ENCODE measurements at places on chromosomes 3 and 15.

- no peak for DNase-seq
These were observed 41.1 kb downstream of the CCK start for GRCh38 chr3:42224658-42225421.

DNA sequence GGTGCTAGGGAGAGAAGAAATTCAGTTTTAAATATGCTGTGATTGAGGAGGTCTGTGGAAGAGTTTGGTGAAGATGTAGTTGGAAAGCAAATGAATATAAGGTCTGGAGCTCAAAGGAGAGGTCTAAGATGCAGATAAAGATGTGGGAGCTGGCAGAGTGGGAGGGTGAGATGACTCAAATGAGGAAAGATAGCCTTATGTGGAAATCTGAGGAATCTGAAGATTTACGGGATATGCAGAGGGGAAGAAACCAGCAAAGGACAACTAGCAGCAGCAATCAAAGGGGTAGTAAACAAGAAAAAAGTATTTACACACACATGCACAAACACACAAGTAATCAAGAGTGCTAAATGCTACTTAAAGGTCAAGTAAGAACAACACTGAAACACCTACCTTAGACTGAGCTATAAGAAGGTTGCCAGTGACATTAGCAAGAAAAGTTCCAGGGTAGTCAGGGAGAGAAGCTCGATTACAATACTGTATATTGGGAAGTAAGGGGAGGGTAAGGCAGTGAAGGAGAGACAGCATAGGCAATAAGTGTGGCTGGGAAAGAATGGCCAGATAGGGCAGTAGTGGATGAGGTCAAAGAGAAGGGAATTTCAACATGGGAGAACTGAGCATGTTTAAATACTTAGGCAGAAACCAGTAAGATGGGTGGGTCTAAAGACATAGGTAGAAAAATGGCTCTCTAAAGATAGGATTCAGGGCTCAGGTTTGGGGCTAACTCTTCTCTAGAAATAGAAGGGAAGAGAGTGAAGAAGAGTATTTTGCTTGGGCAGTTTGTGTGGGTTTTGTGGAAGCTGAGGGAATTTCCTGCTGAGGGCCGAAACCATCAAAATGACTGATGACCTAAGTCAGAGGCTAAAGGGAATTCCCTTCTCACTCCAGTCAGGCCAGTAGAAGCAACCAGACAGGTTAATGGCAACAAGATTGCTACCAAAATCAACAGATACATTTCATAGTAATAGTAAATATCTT is 8.9 kb downstream of the CMTM6 start:
- no peak for DNase-seq

- no peak for DNase-seq
These were observed 52.0 kb upstream of the RYK start for GRCh38 chr3:134302674-134303073.

- no peak for DNase-seq
These were observed 315.4 kb upstream of the RASGRP1 start for GRCh38 chr15:38879909-38880471.

DNA sequence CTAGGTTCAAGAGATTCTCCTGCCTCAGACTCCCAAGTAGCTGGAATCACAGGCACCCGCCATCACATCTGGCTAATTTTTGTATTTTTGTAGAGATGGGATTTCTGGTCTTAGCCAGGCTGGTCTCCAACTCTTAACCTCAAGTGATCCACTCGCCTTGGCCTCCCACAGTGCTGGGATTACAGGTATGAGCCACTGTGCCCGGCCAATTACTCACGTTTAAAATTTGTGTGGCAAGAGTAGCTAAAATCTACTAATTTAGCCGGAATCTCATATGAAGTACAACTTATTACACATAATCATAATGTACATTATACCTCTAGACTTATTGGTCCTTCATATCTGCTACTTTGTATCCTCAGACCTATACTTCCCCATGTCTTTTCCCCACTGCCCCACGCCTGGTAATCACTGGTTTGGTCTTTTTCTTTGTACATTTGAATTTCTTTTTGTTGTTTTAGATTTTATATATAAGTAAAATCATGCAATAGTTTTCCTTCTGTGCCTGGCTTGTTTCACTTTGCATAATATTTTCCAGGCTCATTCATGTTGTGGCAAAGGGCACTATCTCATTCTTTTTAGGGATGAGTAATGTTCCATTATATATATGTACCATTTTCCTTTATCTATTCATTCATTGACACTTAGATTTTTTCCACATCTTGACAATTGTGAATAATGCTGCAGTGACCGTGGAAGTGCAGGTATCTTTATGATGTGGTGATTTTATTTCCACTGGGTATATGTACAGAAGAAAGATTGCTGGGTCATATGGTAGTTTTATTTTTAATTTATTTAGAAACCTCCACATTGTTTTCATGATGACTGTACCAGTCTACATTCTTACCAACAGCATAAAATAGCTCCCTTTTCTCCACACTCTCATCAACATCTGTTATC is 605.0 kb upstream of the CBLB start:
- no peak for DNase-seq

GRCh38 chr15:48361685-48362084 is 30.5 kb downstream of the DUT start:
- DNase-seq, result no peak

GRCh38 chr3:194022052-194022451 is 113.9 kb upstream of the HES1 start:
- no peak for DNase-seq

- no peak for DNase-seq
These were observed 42.3 kb downstream of the TP63 start for GRCh38 chr3:189673535-189673934.

DNA sequence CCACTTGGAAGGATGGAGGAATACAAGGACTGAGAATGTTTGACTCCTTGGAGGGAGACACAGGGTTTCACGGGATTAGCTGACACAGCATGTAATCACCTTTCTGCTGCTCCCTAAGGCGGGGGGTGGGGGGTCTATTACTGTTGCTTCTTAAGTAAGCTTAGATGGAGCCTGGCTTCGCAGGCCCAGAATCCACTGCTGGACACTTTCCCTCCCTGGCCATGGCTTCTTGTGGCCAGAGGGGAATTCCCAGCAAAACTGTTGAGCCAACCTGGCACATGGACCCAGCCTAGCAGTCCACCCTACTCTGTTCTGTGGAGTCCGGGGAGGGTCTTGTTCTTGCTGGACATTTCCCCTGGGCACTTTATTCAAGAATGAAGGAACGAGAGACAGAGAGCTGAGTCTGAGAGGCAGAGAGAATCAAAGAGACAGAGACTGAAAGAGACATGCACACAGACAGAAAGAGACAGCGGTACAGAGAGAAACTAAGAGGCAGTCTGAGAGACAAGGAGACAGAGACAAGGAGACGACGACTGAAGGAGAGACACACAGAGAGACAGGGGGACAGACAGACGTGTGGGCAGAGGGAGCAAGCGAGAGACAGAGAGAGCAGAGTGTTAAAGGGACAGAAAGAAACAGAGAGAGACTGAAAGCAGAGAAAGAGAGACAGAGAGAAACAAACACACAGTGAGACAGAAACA is 55.6 kb upstream of the DLG1 start:
- no peak for DNase-seq

DNA sequence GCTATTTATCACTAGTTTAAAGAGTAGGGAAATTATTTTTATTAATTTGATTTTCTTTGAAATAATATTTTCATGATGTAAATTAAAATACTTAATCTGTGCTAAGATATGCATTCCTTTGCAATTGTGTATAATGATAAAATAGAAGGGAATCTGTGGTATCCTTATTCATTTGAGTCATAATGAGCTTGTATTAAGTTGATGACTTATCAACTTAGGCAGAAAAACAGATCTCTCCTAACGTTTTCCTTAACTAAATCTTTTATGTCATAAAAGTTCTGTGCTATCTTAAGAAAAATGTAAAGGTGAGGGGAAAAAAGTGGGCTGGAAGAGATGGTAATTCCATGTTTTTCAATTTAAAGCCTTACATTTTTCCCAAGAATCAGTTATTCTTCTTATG is 1.9 kb downstream of the FGF7 start:
- no peak for DNase-seq

GRCh38 chr15:70528270-70528706 is 235.1 kb downstream of the UACA start:
- DNase-seq, result no peak

DNA sequence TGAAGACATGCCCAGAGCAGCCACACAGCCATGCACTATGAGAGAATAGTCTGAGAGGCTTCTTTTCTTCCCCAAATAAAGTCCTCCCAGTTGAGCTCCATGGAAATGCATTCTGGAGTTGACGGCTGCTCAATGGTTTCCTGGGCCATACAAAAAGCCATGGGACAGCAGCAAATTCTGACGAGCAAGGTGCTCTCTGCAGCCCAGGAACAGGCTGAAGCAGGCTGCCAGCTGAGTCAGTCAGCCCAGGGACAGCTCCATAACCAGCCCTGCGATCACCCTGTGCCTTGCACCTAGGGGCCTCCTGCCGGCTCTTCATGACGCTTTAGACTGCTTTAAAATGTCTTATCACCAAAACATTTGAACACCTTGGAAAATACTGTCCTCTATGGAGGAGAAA is 256.3 kb upstream of the CHRNA7 start:
- no peak for DNase-seq
